Stimulated activated CD4-positive, alpha-beta T cell treated with anti-CD3 and anti-CD28 coated beads, Interleukin-12 subunit alpha, Interleukin-12 subunit beta, amount 100 ng/mL, for 4 hours (primary cell): ENCODE measurements at places on chromosomes 13 and 19.
A peak's percentile ranks its signal among the peaks of the same experiment; 100 is the strongest.

- no peak for DNase-seq
Measured at GRCh38 chr13:113491418-113491883, 940 bp upstream of the DCUN1D2 start.

DNA sequence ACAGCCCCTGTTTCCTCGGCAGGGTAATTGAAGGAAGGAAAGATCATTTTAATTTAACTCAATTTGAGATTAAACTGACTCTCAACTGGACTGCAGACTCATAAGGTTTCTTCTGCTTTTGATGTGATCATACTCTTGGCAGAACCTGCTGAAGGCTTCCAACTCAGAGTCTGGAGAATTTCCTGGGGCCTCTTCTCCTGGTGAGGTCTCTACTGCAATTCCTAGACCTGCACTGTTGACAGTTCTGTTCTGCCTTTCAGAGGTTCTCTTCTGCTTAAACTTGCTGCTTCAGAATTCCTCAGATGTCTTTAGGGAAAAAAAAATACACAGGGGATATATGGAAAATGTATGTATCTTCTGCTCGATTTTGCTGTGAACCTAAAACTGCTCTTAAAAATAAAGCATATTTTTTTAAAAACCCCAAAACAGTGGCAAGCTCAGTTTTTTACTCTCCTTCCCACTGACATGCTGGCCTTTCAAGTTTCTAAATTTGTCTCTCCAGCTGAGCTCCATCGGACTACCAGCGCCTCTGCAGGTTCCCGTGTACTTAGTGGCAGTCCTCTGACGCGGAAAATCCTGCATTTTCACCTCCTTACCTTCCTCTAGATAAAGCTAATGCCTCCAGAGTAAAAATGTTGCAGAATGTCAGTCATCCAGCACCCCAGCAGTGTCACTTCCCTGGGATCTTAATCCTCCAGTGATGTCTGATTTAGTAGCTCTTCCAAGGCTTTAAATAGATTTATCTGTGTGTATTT, 733.5 kb upstream of the SGCG start:
- DNase-seq: no peak

GRCh38 chr13:70893832-70894231, 785.6 kb upstream of the KLHL1 start:
- DNase-seq: no peak

- peak; percentile 93 for DNase-seq
Measured at GRCh38 chr19:42254850-42255765, at the start of gene ERF. TSS of gene ERF (minus strand) at chr19:42255128. CDS start at chr19:42254999, 129 bp downstream.

DNA sequence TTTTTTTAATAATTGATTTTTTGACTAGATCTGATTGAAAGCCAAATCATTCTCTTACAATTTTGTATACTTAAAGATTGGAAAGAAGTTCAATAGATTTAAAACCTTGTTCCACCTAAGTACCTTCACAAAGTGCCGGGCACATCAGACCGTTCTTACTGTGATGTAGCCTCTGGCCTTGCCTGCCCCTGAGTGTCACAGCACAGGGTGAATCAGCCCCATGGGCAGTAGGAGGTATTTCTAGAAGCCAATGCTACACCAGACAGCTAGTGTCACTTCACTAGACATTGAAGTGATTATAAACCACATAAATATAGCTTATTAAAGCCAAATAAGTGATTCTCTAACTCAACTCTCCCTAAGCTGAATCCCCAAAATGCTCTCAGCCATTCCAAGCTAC, 131.3 kb downstream of the LACC1 start:
- DNase-seq: no peak

DNA sequence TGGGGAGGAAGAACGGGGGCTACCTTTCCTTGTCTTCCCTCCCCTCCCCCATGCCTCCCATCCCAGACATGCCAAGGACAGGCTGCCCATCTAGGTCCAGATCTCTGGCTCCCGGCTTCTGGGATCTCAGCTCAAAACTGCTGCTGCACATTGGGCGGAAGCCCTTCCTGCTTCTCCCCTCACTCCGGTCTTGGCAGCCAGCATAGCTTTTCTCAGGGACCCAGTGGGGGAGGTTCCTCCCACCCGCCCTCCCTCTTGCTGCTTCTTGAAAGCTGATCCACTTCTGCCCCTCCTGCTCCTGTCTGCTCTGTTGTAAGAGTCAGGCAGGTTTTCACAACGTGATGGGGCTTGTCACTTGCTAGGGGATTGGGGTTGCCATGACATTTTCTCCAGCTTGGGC, 21.7 kb upstream of the RNF17 start:
- no peak for DNase-seq

- DNase-seq: no peak
Measured at GRCh38 chr13:30746791-30747190, 11.4 kb downstream of the ALOX5AP start.

- no peak for DNase-seq
Measured at GRCh38 chr19:13020002-13020414, 24.7 kb downstream of the NFIX start.

DNA sequence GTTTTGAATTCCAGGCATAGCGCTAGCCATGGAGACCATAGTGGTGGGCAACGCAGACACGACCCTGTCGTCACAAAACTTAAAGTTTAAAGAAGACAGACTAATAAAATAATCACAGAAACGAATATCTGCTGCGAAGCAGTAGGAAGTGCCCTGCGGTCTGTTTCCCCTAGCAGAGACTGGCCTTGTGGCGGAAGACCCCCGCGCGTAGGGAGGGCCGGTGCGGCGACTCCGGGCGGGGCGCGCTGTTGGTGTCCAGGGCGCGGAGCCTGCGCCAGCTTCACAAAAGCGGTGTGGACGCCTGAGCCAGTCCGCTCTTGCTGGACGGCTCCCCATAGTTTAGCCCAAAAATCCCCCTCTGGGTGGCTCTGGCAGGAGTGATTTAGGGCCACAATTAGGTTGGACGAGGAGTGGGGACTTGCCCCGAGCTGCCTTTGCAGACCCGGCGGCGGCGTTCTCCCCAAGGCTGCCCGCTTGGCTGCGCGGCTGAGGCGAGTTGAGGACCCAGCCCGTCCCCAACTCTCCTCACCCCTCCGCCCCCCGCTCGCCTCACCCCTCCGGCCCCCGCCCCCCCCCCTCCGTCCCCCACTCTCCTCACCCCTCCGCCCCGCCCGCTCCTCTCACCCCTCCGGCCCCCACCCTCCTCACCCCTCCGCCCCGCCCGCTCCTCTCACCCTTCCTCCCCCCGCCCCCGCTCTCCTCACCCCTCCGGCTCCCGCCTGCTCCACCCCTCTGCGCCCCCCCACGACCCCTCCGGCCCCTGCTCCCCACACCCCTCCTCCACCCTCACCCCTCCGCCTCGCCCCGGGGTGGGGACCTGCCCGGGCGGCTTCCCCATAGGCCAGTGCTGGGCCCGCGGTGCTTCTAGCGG, 14.2 kb upstream of the LATS2 start:
- DNase-seq: peak; percentile 31

DNA sequence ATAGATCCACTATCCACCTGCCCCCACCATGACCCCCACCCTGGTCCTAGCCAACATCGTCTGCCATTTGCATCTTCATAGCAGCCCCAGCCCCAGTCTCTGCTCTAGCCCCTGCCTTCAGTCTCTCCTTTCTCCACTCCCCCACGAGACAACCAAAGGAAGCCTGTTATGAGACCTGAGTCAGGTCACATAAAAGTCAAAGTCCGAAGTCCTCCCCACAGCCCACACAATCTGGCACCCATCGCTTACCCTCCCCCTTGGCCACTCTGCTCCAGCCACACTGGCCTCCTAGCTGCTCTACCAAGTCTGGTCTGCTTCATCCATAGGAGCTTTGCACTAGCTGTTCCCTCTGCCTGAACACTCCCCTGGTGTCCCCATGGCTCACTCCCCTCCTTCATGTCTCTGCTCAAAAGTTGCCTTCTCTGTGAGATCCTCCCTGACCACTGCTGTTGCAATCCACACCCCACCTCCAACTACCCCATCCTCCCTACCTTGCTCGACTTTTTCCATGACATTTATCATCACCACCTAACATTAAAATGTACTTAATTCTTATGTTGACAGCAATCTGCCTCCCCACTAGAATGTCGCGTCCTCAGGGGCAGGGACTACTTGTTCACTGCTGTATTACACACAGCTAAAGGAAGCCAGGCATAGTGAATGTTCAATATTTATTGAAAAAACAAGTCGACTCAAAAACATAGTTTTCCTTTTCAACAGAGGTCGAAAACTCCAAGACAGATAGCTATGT, 1.2 kb upstream of the PLEKHG2 start:
- DNase-seq: no peak

- DNase-seq: no peak
Measured at GRCh38 chr13:75316427-75316826, 165.5 kb downstream of the TBC1D4 start.
